NCI-H2081 (cell line): ENCODE measurements at places on chromosomes 16 and 17.

GRCh38 chr16:85724126-85724879, 26.6 kb downstream of the C16orf74 start:
- DNase-seq: no peak

DNA sequence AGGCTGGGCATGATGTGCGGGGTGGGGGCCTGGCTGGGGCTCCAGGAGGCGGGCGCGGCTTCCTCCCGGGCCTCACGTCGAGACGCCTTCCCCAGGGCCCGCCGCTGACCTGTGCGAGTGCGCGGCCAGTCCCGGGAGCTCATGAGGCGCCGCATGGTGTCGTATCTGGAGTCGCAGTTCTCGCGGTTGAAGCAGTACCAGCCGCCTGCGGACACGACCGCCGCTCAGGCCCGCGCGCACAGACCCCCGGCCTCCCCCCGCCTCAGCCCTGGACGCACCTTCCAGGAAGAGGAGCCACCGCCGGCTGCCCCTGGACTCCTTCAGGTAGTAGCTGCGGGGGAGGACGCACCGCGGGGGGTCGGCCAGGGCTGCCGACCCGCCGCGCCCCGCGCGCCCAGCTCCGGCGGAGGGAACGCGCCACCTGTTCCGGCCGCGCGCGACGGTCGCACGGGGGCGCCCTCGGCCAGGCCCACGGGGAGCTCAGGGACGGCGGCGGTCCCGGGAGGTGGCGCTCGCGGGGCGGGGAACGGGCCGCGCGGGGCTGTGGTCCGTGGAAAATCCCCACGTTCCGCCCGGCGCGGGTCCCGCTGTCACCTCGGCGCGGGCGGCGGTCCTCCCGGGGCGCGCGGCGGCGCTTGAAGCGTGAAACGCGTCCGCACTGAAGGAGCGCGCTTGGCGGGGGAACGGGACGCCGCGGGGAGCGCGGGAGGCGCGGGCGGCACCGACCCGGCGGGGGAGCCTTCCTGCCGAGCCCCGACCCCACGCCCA, 1.4 kb downstream of the NOTUM start:
- peak; percentile 52 for DNase-seq

DNA sequence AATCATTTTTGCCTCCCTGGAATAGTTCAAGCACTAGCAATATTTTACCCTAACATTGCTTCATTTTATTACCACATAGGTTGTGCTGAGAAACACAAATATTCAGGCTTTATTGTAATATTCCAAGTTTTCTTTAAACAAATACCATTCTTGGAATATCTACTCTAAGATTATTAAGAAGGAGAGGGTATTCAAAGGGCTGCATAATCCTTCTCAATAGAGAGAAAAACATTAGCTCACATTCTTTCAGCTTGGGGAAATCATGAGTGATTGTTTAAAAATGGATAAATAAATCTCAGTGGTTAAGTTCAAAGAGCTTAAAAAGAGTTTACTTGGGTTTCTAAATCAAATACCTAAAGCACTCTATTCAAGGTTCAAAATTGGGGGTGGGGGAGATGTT, 111.9 kb upstream of the CORO6 start:
- DNase-seq: no peak

GRCh38 chr16:11181899-11182279, 74.1 kb downstream of the SOCS1 start:
- DNase-seq: no peak

GRCh38 chr17:67639979-67640378, 77.8 kb upstream of the NOL11 start:
- DNase-seq: peak; percentile 48

DNA sequence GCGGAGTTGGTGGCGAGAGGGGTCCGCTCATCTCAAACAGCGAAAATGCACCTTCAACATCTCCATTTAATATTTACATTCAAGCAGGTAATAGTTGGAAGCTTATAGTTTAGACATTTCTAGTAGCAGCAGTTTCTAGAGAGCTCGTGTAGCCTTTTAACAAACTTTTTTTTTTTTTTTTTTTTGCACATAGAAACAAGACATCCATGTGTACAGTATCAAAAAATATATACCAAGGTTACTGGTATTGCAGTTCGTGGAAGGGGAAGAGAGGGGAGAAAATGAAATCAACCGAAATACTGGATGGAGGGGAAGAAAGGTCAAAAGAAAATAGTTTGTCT, 6.2 kb downstream of the CBX4 start:
- DNase-seq: no peak

- no peak for DNase-seq
Observed at GRCh38 chr17:16448490-16448889, 33.1 kb downstream of the TRPV2 start.

DNA sequence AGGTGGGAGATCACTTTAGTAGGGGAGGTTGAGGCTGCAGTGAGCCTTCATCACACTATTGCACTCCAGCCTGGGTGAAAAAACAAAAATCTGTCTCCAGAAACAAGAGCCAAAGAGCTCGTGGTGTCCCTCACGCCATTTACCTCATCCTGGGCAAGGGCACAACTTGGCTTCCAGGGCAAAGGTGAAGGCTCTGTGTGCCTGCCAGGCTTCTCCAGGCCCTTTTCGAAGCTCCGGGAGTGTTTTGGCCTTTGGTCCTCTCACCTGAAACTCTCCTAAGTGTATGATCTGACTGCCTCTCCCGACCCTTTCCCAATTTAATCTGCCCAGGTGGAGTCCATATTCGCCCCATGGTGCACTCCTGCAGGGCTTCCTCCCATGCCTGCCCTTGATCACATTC, 11.6 kb upstream of the CES3 start:
- DNase-seq: no peak

DNA sequence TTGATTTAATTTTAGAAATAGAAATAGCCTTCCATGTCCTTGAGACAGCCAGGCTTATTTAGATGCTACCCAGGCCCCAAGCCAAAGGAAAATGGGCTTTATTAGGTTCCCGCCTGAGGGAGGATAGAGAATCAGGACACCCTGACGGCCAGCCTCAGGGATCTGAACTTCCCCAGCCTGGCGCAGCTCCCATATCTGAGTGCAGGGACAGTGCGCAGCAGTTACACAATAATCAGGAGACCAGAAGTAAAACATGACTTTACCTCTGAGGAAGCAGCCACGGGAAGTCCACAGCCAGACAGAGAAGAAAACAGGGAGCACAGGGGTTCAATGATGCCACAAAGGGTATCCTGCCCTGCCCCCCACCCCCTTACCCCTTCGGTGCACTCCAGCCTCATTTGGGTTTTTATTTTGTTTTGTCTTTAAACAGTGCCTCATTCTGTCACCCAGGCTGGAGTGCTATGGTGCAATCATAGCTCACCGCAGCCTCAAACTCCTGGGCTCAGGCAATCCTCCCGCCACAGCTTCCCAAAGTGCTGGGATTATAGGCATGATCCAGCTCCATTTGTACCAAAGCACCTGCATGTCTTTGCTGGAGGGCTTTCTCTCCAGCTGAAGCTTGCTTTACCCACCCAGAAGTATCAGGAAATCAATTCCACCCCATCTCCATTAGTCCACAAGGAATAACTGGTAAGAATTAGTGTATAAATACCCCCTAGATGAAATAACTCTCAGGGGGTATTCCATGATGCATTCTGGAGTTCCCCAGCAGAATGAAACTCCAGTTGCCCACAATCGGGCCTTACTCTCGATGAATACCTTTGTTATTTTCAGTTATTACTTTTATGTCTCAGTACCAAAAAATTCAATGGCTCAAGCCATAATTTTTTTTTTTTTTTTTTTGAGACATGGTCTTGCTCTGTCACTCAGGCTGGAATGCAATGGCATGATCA, 21.9 kb downstream of the ORC6 start:
- no peak for DNase-seq

DNA sequence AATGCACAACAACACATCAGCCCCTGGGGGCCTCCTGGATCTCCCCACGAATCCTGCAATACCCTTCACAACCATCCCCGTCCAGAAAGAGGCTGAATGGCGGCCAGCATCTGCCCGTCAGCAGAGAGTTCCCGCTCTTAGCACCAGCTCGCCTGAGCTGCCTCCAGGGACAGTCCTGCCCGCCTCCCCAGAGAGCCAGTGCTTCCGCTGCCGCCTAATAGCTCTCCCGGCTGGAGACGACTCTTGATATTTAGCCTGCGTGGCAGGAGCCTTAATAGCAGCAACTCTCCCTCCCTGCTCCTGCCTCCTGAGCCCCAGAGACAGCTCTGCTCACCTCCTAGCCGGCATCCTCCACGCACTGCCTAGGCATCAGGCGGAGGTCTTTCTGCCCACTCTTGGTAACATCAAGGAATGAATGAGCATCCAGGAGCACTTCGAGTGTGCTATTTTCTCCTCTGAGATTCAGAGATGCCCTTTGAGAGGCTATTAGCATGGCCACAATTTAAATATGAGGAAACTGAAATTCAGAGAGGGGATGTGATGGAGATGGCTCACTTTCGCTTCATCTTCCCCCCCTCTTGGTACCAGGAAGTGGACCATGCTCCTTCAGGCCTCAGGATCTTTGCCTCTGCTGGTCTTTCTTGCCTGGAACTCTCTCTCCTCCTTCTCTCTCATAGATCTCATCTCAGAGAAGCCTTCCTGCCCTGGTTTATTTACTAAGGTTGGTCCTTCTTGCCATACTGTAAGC, 67.9 kb downstream of the RAI1 start:
- DNase-seq: peak; percentile 60

GRCh38 chr17:21119247-21119918, 7.4 kb upstream of the DHRS7B start:
- peak; percentile 45 for DNase-seq

DNA sequence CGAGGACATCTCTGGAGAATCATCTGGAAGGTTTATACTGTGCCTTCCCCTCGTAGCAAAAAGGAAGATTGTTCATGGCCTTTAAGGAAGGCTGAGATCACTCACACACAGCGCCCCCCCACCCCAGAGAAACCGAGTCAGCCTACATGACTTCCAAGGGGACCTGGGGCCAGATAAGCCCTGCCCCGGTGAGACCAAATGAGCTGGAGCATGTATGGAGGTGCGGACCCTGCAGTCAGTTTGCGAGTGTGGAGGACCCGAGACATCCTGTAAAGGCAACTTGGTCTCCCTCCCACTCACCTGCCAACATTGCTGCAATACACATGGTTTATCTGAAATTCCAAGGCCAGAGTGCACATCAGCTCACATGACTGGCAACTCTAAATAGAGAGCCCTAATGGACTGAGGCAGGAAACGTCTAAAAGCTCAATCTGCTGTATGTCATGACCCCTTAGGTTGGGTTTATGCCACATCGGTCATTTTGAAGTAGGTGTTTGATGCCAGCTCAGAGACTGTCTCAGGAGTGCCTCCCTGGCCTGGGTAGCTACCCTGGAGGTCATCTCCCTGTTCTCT, 233.6 kb downstream of the CPPED1 start:
- no peak for DNase-seq

GRCh38 chr17:64253470-64253869, 9.6 kb downstream of the TEX2 start:
- DNase-seq: no peak

- DNase-seq: no peak
Observed at GRCh38 chr17:17698869-17699351, 17.7 kb downstream of the RAI1 start.

GRCh38 chr17:3826191-3826590, 19.9 kb downstream of the NCBP3 start:
- no peak for DNase-seq

DNA sequence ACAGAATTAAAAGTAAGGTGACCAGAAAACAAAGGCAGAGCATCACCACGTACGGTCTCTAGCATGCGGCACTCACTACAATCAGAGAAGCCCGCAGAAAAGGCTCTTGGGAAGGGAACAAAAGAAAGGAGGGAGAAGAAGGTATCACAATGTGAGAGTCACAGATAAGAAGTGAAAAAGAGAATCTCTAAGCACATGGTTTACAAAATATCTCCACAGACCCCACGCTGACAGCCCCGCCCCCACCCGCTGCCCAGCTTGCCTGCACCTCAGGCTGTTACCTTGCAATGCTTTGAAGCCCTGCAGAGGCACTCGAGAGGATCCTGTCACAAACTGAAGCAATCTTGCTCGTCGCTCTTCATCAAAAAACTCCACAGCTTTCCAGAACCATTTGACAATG, 40.5 kb downstream of the CEP95 start:
- no peak for DNase-seq

DNA sequence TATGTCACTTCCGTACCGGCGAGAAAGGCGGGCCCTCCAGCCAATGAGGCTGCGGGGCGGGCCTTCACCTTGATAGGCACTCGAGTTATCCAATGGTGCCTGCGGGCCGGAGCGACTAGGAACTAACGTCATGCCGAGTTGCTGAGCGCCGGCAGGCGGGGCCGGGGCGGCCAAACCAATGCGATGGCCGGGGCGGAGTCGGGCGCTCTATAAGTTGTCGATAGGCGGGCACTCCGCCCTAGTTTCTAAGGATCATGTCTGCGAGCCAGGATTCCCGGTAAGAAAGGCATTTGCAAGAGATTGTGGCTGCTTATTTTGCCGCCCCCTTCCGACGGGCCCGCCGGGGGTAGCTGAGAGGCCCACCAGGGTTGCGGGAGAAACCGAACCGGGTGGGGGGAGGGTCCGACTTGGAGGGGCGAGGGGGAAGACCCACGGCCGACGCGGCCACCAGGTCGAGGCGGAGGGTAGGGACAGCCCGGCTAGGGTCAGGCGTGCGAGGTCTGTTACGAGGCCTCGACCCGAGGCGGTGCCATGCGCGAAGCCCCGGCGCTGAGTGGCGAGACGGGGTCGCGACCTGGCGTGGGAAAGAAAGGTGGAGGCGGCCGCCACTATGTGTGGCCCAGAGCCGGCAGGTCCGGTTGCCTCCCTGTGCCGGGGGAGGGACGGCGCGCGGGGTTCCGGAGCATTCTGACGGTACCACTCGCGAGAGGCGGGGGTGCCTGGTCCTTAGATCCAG, 6.7 kb upstream of the CD68 start:
- peak; percentile 97 for DNase-seq

DNA sequence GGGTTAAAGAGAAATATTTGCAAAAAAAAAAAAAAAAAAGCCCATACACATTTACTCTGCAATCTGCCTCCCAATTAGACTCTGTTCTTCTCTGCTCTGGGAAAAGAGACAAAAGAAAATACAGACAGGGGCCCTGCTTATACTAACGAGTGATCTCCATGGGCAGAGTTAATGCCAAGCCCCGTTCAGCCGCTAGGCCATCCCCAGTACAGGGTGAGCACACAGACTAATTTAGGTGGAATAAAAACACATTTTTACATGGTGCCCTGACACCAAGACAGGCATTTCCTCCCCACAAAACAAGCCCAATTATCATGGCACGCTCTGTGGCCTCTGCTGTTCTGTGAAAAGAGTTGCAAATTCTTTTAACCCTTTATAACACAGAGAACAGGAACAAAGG, 356.3 kb upstream of the C16orf82 start:
- DNase-seq: no peak

DNA sequence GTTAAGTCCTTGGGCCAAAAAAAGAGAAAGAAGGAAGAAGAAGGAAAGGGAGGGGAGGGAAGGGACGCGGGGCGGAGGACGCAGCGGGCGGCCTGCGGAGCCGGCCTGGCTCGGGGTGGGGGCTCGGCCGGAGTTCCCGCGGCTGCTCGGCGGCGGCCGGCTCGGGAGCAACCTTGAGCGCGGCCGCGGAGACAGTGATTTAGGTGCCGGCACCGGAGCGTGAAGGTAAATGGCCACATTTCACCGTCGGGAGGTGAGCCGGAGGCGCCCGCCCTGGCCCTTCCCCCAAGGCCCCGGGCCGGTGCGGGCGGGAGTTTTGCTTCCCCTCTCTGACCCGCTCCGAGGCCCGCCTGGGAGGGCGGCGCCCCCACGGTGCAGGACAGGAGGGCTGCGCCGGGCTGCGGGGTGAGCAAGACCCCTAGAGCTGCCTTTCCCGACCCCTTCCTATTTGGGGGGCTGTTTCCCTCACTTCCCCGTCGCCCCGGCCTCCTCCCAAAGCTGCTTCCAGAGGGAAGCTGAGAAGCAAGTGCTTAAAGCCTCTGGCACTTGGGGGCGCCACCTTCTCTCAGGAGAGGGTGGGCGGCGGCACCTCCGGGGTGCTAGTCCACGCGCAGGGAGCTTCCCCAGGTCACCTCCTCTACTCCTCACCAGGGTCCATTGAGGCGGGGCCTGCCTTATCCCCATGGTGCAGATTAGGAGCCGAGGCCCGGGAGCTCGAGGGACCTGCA, 56.5 kb downstream of the MRM1 start:
- DNase-seq: no peak
